ENCODE measurements at places on chromosomes 4 and X.

DNA sequence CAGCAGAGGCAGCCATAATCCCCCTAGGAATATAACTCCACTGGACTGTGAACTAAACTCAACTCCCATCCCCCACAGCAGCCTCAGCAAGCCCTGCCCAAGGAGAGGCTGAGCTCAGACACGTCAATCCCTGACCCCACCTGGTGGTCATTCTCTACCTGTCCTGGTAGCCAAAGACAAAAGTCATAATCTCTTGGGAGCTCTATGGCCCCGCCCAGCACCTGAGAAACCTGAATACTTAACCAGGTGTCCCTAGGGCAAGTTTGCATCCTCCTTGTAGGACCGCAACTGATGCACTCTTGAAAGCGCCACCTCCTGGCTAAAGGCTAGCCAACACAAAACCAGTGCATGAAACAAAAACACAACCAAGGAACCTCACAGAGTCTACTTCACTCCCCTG, 18.4 kb downstream of the CT47B1 start:
- no peak for DNase-seq

DNA sequence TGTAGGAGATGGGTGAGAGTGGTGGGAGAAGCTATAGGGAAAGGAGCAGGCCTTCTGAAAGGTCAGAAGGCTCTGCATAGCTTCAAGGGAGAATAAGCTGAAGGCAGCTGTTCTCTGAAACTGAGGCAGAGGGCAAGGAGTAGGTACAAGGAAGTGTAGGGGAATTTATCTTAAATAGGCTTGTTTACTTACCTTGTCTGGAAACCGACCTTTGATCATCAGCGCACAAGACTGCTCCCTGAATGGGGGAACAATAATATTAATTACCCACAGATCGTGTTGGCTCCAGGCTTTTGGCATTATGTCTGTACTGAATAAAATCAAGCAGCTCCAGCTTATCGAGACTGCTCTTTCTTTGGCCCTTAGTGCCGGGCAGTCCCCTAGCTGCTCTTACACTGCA, 175.5 kb upstream of the MAGEB16 start:
- no peak for DNase-seq

GRCh38 chrX:44352758-44353157, 9.3 kb upstream of the EFHC2 start:
- peak; percentile 28 for DNase-seq

GRCh38 chrX:153973127-153974002, 811 bp downstream of the TMEM187 start:
- DNase-seq = no peak

- no peak for DNase-seq
These were observed 2045.7 kb upstream of the TENM3 start for GRCh38 chr4:180197471-180197870.
